Activated T-helper 2 cell treated with anti-CD3 and anti-CD28 coated beads, Interferon-gamma antibody, Interleukin-2, Interleukin-4, amounts not matched to agents 10 μg/mL and 5 μg/mL and 100 μg/mL, durations not matched to agents 14 hours and 24 hours and 36 hours (primary cell): ENCODE measurements at places on chromosomes 7 and 10.

GRCh38 chr10:104297697-104298660 is 29.0 kb downstream of the GSTO2 start:
- H3K36me3 ChIP-seq = peaks cover 9% of the 10 kb centered on the region
- DNase-seq = no peak
- H3K27ac ChIP-seq = no peak overlapping the region

- H3K27ac ChIP-seq = no peak overlapping the region
- no peak for DNase-seq
- no peaks in the 10 kb centered on the region for H3K27me3 ChIP-seq
Observed at GRCh38 chr7:121385800-121386179, 10.3 kb downstream of the FAM3C start.

DNA sequence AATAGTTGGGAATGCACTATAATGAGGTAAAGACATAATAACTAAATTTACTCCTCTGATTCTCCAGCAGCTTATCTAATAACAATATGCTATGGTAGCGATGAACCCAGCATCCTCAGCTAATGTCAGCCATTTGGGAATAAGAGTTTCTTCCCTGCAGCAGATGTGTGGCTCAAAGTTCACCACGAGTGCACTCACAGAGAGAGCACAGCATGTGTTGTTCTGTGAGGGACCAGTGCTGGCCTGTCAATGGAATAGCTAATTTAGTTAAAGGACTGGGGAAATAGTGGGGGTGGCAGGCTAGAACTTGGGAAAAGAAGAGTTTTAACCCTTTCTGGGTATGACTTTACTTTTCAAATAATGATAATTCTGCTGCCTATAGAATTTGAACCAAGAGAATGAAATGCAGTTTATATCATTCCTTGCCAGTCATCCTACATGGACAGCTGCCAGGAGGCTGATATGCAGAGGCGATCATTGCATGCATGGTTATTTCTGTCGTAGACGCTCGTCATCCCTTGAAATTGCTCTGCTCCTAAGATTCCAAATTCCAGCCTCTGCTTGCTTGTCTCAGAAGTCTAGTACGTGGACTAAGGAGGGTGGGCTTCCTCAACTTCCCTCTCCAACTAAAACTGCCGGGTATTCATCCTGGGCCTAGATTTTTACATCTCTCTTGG is 355.6 kb downstream of the RNLS start:
- peaks cover 5% of the 10 kb centered on the region for H3K36me3 ChIP-seq
- H3K4me3 ChIP-seq = no peak overlapping the region
- no peak for DNase-seq
- no peak overlapping the region for H3K27ac ChIP-seq

DNA sequence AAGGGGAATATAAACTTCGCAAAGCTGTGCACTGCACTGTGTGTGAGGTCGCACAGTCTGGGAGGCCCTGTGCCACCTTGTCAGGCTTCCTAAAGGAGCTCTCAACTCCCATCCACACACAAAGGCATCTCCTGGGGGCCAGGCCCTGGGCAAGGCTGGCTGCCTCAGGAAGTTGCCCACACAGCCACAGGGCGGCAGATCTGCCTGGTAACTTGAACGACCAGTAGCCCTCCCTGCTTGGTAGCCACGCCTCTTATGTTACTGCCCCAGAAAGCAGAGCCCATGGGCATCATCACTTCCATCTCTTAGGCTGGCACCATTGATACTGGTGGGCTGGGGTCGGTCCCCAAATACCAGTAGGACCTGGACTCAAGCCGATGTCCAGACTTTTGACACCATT is 82.8 kb downstream of the HECW1 start:
- H3K27ac ChIP-seq = no peak overlapping the region
- no peaks in the 10 kb centered on the region for H3K36me3 ChIP-seq
- H3K4me1 ChIP-seq = no peaks in the 10 kb centered on the region
- DNase-seq = no peak
- no peak overlapping the region for H3K4me3 ChIP-seq

DNA sequence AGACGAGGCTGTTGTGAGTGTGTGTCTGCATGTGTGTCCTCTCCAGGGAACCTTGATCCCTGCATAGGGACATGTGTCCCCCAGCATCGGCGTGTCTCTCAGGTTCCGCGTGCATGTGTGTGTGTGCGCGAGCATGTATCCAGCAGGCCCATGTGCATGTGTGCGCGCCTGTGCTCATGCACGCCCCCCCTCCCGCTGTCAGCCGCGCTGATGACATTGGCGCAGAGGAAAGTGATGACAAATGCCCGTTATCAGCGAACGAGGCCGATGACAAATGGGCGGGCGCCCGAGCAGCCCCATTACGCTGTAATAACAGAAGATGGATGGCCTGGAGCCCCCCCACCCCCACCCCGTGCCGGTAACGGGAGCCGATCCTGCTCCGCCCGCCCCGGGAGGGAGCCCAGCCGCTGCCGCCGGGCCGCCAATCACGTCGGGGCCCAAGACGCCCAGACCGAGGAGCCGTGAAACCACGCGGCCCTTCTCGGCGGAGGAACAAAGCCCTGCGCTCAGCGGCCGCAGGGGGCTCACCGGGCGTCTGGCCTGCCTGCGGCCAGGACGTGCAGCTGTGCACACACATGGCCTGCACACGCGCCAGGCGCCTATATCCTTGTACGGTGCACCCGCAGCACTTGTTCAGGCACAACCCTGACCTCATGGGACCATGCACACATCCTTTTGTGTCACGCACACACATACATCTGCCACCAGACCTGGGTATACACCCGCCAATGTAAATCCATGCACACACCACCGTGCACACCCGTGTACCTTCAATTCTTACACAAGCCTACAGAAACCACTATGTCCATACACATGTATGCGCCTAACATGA is 21.5 kb downstream of the POLL start:
- H3K27ac ChIP-seq = no peak overlapping the region
- no peaks in the 10 kb centered on the region for H3K36me3 ChIP-seq
- H3K4me1 ChIP-seq = peaks cover 13% of the 10 kb centered on the region

DNA sequence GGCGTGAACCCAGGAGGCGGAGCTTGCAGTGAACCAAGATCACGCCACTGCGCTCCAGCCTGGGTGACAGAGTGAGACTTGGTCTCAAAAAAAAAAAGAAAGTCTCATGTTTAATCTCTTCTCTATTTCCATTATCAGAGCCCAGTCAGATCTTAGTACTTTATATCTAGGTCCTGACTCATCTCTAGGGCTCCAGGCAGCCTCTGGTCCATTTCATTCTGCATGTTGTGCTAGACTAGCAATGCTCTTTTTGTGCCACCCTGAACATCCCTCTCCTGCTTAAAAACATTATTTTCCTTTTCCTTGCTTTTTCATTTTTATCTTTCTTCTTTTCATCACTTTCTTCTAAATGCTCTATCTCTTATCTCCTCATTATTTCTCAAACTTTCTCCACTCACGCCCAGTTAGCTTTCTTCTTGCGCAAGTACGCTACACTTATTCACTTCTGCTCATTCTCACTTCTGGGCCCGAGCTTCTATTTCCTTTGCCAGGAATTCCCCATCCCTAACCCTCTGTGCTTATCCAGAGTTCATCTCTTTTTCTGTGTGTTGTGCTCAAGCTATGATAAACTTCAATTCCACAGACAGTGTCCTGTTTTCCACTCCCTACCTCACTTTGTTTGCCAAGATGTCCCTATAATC is 63.9 kb downstream of the BTAF1 start:
- DNase-seq = no peak
- H3K27me3 ChIP-seq = no peaks in the 10 kb centered on the region
- H3K36me3 ChIP-seq = peaks cover 75% of the 10 kb centered on the region
- H3K4me3 ChIP-seq = no peak overlapping the region

GRCh38 chr7:24609570-24609969 is 36.3 kb downstream of the PALS2 start:
- no peak overlapping the region for H3K4me3 ChIP-seq
- H3K36me3 ChIP-seq = peaks cover 4% of the 10 kb centered on the region
- H3K27me3 ChIP-seq = no peaks in the 10 kb centered on the region
- no peak overlapping the region for H3K27ac ChIP-seq

DNA sequence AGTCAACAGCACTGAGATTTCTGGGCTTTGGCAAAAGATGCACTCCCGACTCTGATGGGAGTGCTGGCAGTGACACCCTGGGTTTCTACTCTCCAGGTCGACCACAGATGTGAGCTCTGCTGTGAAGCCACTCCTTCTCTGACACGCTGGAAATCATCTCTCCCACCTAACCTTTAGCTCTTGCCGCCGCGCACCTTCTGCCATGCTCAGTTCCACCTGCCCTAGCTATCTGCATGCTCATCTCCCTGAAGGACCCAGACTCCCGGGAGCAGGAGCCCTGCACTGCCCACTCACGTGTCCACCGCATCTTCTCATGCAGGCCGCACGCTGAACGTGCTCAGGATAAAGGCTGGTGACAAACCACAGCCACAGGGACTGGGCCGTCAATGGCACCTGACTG is 174.8 kb downstream of the TNS3 start:
- H3K4me3 ChIP-seq = no peak overlapping the region
- no peak for DNase-seq
- H3K4me1 ChIP-seq = peaks cover 5% of the 10 kb centered on the region
- no peaks in the 10 kb centered on the region for H3K36me3 ChIP-seq
- H3K27me3 ChIP-seq = no peaks in the 10 kb centered on the region
- H3K27ac ChIP-seq = no peak overlapping the region

- no peaks in the 10 kb centered on the region for H3K4me1 ChIP-seq
- H3K27ac ChIP-seq = no peak overlapping the region
- DNase-seq = no peak
Observed at GRCh38 chr10:108039821-108040584, 875.5 kb upstream of the SORCS1 start.

DNA sequence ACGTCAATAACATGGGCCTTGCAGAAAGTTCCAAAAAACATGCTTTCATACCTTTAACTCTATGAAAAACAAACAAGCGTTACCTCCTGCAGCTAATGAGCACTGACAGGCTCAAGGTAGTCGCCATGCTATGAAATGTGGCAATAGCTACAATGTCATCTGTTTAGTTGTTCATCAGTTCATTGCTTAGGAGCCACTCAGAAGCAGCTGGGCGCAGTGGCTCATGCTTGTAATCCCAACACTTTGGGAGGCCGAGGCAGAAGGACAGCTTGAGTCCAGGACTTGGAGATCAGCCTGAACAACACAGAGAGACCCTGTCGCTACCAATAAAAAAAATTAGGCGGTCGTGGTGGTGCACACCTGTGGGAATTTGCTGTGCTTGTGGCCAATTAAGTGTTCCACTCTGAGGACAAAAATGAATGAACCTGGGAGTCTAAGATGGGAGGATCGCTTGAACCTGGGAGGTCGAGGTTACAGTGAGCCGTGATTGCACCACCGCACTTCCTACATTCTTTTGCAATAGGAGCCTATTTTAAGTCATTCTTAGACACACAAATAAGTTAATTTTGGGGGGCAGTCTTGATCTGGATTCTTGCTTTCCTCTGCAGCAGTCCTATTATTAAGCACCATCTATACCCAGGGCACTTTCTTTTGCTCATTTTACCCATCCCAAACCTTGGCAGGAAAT is 276.2 kb upstream of the KLF14 start:
- peak overlapping the region; percentile 95 for H3K27ac ChIP-seq
- no peak for DNase-seq
- H3K4me1 ChIP-seq = peaks cover 77% of the 10 kb centered on the region
- peaks cover 21% of the 10 kb centered on the region for H3K36me3 ChIP-seq
- no peaks in the 10 kb centered on the region for H3K27me3 ChIP-seq

- H3K27me3 ChIP-seq = peaks cover 4% of the 10 kb centered on the region
- H3K36me3 ChIP-seq = no peaks in the 10 kb centered on the region
- no peak for DNase-seq
- no peak overlapping the region for H3K27ac ChIP-seq
- H3K4me3 ChIP-seq = no peak overlapping the region
- H3K4me1 ChIP-seq = no peaks in the 10 kb centered on the region
Observed at GRCh38 chr7:35384761-35385700, 131.1 kb upstream of the TBX20 start.

- peaks cover 14% of the 10 kb centered on the region for H3K4me1 ChIP-seq
- no peak for DNase-seq
- H3K27ac ChIP-seq = no peak overlapping the region
- H3K27me3 ChIP-seq = peaks cover 45% of the 10 kb centered on the region
- H3K36me3 ChIP-seq = no peaks in the 10 kb centered on the region
Observed at GRCh38 chr10:88762906-88763305, 3.1 kb downstream of the LIPN start.
